ENCODE measurements at places on chromosomes 1 and 21.

DNA sequence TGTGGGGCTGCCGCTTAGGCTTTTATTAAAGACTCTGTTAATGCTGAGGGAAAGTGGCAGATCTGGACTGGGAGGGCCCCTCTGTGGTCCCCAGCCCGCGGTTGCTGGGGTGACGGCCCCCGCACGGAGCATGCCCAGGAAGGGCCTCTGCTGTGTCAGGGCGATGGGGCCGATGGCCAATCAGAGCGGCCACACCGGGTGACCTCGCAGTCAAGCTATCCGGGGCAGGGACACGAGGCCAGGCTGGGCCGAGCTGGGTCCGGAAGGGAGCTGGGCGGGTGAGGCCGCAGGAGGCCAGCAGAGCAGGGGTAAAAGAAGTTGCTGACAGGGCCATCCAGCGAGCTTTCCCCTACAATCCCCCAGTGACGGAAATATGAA is 145.1 kb downstream of the CASZ1 start:
- no peak for DNase-seq

- DNase-seq = no peak
These were observed 151.8 kb upstream of the ST6GALNAC5 start for GRCh38 chr1:76715474-76715873.

- DNase-seq = no peak
These were observed 480.0 kb downstream of the PTPRU start for GRCh38 chr1:29716306-29716705.

GRCh38 chr21:41678016-41678923 is 88.6 kb downstream of the RIPK4 start:
- no peak for DNase-seq

DNA sequence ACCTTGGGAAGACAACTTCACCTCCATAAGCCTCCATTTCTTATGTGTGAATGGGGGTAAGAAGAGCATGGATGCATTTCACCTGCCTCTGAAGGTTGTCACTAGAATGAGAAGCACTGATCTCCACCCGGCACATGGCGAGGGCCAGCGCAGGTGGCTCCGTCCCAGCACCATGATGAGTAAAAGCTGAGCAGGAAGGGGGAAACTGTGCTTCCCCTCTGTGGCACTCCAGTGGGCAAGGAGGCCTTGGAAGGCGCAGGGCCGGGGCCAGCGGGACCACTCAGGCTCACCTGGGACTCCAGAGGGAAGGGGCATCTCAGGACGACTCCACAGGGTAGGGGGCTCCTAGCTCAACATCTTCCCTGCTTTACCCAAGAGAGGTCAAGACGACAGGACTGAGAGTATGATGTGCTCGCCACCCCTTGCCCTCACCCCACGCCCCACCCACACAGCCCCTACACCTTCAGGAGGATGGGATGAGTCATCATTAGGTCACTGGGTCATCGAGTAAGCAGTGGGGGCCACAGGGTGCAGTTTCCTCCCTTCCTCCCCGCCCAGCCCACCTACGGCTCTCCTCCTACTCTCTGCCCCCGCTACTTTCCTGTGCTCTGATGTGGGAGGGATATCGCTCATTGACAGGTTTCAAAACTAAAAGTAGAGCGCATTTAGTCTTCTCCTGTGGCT is 112.1 kb downstream of the HIVEP3 start:
- peak; percentile 70 for DNase-seq

DNA sequence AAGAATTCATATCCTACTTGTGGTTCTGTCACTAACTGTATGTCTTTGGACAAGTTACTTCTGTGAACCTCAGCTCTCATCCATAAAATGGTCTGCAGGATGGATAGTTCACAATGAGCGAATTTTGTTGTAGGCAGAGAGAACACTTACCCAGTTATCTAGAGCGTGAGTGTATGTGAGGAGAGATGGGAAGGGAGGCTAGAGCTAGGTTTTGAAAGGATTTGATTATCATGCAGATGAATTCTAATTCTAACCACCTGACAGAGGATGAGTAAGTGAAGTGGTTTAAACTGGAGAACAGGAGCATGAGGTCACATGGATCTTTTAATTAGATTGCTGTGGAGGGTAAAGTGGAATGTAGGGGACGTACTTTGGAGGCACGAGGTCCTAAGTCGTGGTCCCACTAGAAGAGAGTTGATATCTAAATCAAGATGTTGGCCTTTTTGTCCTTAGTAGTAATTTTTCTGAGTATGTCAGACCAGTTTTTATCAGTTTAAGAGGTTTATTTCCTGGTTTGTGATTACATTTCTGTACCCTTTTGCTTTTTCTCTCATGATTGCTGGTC is 5.0 kb downstream of the SUCO start:
- no peak for DNase-seq

- no peak for DNase-seq
These were observed 28.5 kb upstream of the LCE5A start for GRCh38 chr1:152481869-152482664.

DNA sequence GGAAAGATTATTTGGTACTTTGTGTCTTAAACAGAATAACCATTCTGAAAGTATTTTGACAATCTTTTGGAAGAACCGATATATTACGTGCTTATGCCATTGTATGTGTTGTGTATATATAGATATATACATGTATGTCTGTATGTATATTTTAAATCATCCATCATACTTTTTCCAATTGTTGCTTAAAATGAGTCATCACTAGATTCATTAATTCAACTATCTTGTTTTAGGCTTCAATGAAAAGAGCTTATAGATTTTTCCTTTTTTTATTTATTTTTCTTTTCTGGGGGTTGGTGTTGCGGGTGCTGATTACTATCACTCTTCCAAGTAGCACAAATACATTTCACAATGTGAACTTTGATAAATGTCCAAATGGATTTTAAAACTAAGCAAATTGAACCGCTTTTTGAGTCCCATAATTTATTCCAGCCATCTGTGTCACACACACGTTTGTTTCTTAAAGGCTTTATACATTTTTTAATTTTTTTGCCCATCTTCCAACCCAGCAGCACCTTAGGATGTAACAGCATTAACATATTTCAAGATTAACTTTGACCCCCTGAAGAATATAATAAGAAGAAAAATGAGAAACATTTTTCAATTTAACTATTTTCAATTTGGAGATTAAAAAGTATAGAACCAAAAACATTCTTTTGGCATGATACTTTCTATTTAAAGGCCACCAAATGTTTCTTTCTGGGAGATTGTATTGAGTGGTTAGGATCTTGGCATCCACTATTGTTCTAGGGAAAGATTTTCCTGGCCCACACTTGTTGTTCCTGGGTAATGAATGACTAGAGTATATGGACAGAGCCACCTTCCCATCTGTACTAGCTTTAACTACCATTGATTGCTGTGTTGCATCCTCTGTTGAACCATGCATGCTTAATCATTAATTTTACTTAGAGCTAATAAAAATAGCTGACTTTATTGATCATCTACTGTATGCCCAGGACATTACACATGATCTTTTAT is 9.3 kb upstream of the DPYD start:
- DNase-seq = no peak

- DNase-seq = peak; percentile 31
These were observed 188.5 kb downstream of the TGFBR3 start for GRCh38 chr1:91697416-91697815.

GRCh38 chr1:186948535-186948934 is 119.8 kb downstream of the PLA2G4A start:
- DNase-seq = no peak

GRCh38 chr21:38993561-38993960 is 187.8 kb downstream of the ETS2 start:
- DNase-seq = no peak

DNA sequence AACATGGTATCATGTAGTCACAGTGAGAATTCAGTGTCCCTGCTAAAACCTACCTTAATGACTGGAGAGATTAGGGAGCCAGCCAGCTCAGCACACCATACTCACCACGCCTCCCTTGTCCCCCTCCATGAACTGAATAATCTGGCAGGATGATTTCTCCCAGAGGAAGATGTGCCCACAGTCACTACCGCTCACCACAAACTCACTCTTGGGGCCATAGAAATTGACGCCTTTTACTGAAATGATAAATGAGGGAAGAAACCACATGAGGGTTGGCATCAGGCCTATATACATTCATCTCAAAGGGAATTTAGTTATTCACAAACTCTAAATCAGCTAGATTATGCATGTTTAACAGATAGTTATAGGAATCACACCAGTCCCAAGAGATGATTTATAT is 17.4 kb downstream of the PEA15 start:
- DNase-seq = no peak

DNA sequence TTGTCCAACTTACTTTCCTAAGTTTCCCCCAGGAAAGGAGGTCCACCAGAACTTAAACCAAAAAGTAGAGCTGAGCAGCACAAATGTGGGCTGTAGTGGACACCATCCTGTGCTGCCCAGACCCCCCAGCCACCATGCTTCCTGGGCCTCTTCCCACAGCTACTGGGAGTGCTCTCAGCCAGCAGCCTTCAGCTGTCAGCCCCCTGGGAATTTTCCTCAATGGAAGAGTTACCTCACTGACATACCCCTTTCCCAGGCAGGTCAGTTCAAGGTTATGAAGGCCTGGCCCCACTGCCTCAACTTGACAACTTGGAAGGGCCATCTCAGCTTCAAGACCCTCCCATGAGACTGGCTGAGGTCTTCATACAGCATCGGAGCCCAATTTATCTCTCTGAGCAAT is 47.7 kb downstream of the CDCP2 start:
- no peak for DNase-seq

DNA sequence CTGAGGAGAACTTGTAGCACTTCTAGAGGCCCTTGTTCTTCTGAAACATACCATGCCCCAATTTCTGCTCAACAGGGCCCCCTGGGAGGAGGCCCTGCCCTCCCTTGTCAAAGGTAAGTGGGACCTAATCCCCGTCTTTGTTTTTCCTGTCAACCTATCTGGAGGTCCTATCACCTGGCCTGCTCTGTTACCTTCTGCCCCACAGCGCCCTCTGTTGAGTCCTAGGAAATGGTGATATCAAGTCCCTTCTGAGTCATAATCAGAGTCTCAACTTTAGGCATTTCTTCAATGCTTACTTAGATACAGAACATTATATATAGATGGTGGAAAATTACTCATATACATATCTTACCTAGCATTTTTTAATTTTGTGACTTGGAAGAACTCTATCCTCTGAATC is 28.2 kb upstream of the FCRL4 start:
- DNase-seq = no peak

- no peak for DNase-seq
These were observed 346.5 kb upstream of the PLD5 start for GRCh38 chr1:242870966-242871365.

DNA sequence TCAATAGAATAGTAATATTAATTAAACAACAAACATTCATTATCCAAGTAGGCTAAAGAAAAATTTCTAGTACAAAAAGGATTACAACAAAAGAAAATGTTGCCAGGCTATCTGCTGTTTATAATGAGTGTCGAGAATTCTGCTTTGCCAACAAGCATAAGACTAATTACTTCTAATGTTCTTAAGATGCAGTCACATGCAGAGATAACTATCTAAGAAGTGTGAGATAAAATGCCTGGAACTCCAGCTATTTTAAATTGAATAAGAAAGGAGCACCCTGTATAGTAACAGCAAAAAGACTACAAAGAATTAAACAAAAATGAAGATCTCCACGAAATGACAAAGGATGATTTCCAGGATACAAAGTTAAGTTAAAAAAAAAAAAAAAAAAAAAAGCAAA is 59.9 kb downstream of the APP start:
- no peak for DNase-seq

- DNase-seq = no peak
These were observed 190.9 kb downstream of the SIPA1L2 start for GRCh38 chr1:232439011-232439410.

GRCh38 chr1:30378991-30379581 is 344.3 kb downstream of the MATN1 start:
- no peak for DNase-seq

DNA sequence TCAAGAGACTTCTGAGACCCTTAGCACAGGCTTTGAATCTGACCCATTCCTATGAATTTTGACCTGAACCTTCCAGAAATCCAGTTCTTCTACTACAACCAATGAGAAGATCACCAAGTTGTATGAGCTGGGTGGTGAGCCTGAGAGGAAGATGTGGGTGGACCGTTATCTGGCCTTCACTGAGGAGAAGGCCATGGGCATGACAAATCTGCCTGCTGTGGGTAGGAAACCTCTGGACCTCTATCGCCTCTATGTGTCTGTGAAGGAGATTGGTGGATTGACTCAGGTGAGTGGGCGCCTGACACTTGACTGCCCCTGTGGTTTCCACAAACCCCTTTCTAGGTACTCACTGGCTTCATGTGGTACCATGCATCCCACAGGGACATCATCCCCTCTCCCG is 20.0 kb upstream of the PIGV start:
- no peak for DNase-seq

- no peak for DNase-seq
These were observed 141.2 kb downstream of the VPS13D start for GRCh38 chr1:12371053-12371452.

- peak; percentile 43 for DNase-seq
These were observed 354.0 kb upstream of the DUSP10 start for GRCh38 chr1:222095606-222096475.

DNA sequence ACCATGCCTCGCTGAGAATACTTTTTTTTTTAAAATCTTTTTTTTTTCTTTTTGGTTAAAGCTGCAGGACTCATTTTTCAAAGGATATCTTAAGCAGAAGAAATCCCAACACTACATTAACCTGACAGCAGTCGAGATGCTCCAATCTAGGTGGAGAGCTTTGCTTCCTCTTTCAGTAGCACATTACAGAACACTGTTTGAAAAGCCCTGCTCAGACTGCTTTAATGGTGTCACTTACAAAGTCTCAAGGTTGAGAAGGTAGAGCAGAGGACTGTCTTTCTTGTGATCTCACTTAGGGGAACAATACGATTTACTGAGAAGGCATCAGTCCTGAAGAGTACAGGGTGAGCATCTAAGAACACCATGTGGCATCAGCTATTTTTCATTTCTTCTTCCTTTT is 21.0 kb upstream of the CPLANE2 start:
- DNase-seq = no peak

DNA sequence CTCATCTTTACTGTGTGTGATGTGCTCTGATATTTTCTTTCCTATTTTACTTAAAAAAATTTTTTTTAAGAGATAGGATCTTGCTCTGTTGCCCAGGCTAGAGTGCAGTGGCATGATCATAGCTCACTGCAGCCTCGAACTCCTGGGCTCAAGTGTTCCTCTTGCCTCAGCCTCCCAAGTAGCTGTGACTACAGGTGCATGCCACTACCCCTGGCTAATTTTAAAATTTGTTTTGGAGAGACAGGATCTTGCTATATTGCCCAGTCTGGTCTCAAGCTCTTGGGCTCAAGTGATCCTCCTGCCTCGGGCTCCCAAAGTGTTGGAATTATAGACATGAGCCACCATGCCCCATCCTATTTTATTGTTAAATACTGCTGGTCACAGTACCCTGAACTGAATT is 67.4 kb downstream of the FOXD2 start:
- DNase-seq = no peak

Data from stimulated activated CD4-positive, alpha-beta T cell treated with anti-CD3 and anti-CD28 coated beads, Interleukin-12 subunit alpha, Interleukin-12 subunit beta, amount 100 ng/mL, for 4 hours (primary cell).